ENCODE measurements at places on chromosomes 16 and 17.

GRCh38 chr17:39996800-39997199 is 16.2 kb downstream of the PSMD3 start:
- no peak for DNase-seq

- peak; percentile 99 for DNase-seq
Measured at GRCh38 chr16:53346-54236, at the start of the genes POLR3K and SNRNP25. POLR3K (minus strand) TSS chr16:53608; CDS start chr16:53586, 22 bp downstream. SNRNP25 (plus strand) TSS chr16:53828; CDS start chr16:54017, 189 bp downstream.

DNA sequence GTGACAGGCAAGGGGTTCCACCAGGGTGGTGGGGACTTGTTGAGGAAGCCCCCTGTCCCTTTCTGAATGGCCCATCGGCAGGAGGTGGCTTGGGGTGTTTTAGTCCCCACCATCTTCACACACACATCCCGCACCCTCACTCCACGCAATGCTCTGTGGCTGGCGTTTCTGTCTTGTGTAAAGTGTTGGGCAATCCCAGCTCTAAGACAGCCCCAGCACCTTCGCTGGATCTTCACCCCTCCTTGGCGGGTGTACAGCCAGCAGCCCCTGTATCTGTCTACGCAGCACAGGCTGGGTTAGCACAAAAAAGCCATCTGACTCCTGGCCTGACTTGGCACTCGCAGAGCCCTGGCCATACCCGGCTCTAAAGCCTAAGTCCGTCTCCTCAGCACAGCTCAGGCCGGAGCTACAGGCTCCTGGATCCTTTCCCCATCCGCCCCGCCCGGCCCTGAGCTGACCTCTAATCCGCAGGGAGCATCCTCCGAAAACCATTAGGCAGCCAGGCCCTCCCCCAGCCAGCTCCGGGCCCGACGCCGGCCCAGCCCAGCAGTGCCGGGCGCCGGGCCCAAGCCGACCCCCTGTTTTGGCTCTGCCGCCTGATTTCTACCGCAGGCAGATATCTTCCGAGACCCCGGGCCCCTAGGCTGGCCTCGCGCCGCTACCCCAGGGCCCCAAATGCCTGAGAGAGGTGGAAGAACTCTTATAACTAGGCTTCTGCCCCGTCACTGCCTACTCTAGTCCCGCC is 42.4 kb upstream of the TAC4 start:
- no peak for DNase-seq

DNA sequence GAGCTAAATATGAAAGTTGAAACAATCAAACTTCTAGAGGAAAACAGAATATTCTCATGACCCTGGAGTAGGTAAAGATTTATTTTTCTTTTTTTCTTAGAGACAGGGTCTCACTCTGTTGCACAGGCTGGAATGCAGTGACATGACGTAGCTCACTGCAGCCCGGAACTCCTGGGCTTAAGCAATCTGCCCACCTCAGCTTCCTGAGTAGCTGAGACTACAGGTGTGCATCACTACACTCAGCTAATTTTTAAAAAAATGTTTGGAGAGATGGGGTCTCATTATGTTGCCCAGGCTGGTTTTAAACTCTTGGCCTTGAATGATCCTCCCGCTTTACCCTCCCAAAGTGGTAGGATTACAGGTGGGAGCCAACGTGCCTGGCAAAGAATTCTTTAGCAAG is 15.5 kb downstream of the IKZF3 start:
- DNase-seq = no peak

DNA sequence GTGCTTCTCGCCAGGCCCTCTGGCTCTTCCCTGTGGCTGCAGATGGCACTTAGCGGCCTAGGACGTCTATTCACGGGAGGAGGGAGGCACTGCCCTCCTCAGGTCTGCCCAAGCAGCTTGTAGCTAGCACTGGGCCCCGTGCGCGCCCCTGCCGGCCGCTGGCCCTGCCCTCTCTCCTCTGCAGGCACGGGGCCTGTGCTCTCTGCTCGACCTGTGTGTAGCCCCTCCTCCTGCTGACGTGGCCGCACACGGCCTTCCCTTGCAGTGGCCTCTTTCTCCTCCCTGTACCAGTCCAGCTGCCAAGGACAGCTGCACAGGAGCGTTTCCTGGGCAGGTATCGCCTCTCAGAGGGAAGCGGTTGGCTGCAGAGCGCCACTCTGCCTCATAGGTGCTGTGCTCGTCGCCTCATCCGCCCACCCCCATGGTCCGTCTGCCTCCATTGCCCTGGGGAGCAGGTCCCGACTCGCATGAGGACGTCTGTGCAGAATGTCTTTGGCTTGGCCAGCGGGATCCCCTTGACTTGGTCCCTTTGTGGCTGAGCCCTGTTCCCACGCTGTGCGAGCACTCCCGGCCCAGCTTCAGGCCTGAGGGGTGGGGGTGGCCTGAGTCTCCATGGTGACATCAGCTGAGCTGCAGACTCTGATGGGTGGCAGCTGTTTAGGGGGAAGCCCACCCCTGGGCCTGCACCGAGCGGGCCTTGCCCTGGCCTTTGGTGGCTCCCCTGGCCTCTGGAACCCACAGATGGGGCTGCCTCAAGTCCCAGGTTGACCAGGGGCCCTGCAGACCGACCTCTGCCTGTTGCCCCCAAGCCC is 34.6 kb downstream of the TSC2 start:
- no peak for DNase-seq

- peak; percentile 64 for DNase-seq
Measured at GRCh38 chr17:78865682-78866390, 25.2 kb upstream of the USP36 start.

DNA sequence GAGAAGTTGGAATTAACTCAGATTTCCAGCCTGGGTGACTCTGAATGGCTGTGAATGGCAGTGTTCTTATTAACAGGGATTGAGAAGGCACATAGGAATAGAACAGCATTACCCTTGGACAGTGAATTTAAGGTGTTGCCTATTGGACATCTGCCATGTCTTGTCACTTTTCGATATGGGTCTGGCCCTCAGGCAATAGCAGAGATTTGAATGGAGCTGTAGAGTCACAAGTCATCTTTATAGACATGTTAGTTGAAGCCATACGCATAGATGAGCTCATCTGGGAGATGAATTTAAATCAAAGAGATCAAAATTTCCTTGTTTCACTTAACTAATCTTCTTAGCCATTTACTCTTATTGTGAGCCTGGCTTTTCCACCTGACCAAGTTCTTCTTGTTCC is 14.9 kb upstream of the DHRS11 start:
- no peak for DNase-seq

- DNase-seq = peak; percentile 88
Measured at GRCh38 chr16:19555938-19556771, 652 bp downstream of the VPS35L start.

DNA sequence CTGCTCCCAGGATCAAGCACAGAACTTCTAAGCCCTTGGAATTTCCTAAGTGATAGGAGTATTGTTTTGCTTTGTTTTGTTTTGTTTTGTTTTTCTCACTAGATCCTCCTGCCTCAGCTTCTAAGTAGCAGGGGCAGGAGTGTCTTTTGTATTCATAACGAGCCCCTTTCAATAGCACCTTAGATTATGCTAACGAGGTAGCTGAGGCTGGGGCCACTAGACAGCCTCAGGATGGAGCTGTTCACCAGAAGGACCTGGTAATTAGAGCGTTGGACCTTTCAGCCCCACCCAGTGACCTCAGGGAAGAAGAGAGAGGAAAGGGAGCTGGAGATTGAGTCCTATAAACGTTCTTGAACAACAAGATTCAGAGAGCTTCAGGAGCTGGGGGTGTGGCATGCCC is 43.6 kb downstream of the IKZF3 start:
- no peak for DNase-seq

DNA sequence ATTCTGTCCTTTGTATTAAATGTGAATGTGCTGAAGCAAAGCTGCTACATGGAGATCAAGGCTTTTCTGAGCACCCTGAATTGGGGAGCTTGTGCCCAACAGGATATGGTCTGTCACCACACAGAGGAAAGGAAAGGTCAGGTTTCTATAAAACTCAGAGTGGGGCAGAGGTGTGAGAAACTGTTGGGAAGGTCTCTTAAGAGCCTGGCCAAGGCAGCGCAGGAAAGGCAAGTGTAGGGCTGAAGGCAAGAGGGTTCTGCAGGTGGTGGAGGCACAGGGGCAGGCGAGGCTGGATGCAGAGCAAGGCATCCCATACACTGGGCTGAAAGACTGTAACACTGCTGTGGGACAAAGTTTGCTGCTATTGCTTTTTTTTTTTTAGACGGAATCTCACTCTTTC is 8.1 kb downstream of the COX6A2 start:
- no peak for DNase-seq

DNA sequence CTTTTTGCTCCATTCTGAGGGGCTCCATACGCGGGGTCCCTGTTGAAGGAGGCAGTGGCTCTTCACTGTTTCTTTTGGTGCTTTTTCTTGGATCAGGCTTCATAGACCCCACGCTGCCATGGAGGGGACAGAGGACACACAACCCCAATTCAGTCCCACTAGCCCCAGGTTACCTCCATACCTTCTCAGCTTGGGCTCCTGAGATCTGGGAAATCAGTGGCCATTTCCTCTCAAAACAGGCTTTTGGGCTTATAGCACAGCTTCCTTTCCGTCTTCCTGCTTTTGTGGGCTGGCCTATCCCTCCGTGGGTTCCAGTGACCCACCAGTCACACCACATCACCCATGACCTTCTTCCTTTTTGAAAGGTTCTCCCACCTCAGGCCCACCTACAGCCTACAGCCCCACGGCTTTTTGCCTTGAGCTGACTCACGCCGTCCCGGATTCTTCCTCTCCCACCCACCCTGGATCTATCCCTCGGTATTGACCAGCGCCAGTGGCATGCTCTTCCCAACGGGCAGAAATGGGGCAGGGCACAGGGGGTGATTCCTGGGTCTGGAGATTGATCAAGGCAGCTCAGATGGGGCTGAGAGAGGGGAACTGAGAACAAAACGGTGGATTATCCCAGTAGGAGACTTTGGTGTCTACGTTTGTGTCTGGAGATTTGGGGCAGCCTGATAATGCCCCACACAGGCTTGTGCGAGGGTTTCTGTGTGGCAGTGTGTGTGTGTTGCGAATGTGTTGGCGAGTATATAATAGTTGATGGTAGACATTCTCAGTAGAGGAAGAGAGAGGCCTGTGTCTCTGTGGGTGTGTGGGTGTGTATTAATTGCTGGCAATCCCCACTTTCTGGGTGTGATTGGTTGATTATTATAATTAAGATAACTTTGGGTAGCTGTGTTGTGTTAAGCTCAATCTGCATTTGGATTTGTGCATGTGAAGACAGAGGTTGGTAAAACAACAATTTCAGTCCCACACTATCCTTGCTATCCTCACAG is 3.8 kb downstream of the TBX21 start:
- no peak for DNase-seq

DNA sequence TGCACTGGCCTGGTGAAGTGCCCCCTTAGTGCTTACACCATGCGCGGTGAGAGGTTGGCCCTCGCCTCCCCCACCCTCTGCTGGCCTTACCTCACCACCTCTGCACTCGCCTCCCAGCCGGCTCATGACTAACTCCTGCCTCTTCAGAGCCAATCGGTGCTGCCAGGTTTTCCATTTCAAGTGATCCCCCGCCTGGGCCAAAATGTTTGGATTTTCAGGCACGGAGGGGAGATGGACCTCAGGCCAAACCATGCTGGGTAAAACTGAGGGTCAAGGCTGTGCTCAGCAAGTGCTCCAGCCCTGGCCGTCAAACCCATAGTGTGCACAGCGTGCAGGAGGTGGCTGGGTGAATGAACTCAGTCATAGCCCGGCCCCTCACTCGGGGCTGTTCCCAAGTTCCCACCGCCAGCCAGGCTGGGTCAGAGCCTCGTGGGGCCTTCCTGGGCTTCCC is 175.4 kb downstream of the SEC14L1 start:
- DNase-seq = no peak

- DNase-seq = no peak
Measured at GRCh38 chr17:48149787-48150463, 42.4 kb downstream of the SNX11 start.

DNA sequence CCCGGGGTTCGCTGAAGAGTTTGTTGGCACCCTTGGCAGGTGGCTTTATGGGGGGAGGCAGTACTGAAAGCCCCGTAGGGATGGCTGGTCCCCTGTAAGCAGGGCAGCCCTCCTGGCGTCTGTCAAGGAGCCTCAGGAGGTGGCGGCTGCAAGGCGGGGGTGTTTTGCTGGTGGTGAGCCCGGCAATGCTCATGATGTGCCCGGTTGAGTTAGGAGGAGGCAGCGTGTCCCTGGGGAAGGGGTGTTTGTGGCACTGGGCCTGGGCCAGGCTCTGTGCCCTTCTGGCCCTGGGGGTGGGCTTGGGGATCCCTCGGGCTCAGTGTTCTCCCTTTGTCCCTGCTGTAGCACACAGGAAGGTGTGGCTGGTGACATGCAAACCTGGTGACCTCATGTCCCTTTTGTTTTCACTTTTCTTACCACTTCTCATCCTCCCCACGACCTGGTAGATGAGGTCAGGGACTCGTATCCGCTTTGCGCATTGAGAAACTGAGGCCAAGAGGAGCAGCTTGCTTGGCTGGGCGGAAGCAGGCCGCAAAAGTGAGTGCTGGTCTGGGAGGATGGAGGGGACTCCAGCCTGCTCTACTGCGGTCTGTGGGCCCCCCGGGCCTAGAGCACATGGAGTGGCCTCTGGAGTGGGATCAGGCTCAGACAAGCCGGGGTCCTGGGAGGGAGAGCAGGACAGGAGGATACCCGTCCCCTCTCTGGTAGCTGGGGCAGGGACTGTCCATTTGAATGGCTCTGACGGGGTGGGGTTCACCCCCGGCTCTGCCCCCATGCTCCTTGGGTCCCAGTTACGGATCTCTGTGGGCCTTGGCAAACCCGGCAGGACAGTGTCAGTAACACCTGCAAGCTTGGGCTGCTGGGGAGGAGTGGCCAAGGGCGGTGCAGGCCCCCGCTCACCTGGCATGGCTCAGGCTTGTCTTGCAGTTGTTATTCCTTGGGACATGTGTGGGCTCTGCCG is 2.2 kb downstream of the SNN start:
- no peak for DNase-seq

DNA sequence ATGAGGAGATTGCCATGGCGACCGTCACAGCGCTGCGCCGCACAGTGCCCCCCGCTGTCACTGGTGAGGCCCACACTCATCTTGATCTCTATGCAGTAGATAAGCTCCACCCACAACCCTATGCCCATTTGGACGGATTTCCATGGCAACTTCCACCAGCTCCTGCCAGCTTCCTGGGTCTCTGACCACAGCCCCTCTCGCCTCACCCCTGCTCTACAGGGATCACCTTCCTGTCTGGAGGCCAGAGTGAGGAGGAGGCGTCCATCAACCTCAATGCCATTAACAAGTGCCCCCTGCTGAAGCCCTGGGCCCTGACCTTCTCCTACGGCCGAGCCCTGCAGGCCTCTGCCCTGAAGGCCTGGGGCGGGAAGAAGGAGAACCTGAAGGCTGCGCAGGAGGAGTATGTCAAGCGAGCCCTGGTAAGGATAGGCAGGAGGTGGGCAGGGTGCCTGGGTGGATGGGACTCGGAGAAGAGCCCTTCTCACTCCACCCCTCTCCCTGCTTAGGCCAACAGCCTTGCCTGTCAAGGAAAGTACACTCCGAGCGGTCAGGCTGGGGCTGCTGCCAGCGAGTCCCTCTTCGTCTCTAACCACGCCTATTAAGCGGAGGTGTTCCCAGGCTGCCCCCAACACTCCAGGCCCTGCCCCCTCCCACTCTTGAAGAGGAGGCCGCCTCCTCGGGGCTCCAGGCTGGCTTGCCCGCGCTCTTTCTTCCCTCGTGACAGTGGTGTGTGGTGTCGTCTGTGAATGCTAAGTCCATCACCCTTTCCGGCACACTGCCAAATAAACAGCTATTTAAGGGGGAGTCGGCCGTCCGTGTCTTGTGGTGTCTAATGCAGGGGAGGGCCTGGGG is 4.3 kb downstream of the ALDOA start:
- no peak for DNase-seq

- no peak for DNase-seq
Measured at GRCh38 chr17:81910840-81911276, 341 bp downstream of the PCYT2 start.
